CD4-positive, alpha-beta memory T cell (primary cell): ENCODE measurements at places on chromosomes 5 and 9. TPM values are rescaled to one million over a fixed set of nuclear protein-coding genes. Genes with fewer than 3 reads are reported as not detected.

Gene ARL14EPL
- polyA plus RNA-seq = not detected

Gene SLC1A3
- polyA plus RNA-seq = not detected

Gene EQTN
- polyA plus RNA-seq = not detected

Gene ZDHHC11B
- not detected for polyA plus RNA-seq

Gene CD14
- 3.2 TPM for polyA plus RNA-seq

Gene LCN2
- polyA plus RNA-seq = not detected

DNA sequence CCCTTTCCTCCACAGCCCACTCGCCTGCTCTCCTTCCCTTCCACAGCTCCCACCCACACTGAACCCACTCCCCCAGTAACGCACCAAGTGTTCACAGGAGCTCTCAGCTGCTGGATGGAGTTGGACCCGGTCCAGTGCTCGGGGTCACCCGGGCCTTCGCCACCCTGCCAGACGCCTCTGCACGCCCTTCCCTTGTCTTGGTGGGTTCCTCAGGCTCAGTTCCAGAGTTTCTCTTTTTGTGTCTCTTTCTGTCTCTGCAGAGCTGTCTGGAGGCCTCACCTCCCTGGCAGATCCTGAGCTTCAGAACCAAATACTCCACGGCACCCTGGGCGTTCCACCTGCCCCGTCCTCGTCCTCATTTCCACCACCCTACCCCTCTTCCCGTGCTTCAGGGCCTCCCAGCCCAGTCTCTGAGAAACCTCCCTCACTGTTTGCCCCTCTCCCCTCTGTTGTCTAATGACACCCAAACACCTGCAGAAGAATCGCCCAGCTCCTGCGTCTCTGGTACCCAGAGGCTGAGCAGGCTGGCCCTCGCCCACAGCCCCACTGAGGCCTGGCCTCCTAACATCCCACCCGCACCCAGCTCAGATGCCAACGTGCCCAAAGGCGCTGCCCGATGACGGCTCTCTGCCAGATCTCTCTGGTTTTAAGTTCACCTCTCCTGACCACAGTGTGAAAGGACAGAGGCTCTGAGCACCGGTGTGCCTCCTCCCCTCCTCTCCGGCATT is 74.3 kb downstream of the COL23A1 start:
- DNase-seq = no peak

DNA sequence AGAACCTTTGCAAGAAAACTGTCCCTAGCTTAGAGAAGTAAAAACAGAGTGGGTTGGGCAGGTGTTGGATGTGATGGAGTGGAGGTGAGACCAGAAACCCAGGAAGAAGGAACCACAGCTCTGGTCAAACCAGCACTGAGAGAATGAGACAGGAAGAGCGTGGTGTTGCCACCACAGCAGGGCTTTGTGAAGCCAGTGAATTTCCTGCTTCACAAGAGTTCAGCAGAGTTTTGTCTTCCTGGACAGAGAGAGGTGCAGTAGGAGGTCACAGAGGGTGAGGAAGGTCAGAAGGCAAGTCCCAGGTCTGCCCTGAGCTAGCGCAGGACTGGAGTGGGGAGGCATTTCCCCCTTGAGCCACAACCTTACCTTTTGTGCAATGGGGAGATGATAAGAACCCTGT is 2306.2 kb upstream of the ACO1 start:
- no peak for DNase-seq

GRCh38 chr5:180414176-180414575 is 61.0 kb upstream of the GFPT2 start:
- no peak for DNase-seq

DNA sequence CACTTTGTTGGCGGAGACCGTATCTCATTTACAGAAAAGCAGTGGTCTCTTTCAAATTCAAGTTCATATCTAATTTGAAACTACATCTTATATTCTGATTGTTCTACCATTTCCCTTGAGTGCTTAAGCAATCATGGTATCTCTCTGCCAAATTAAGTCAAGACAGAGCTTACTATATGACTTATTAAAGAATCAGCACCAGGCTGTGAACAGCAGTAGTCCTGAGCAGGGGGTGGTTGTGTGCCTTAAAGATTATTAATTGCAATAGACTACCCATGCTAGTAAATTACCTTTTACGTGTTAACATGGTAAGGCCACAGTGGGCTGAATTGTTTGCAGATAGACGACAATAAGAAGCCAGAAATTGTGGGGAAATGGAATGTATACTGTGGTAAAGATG is 21.5 kb downstream of the SNCAIP start:
- no peak for DNase-seq

- no peak for DNase-seq
These were observed 55.3 kb downstream of the PTBP3 start for GRCh38 chr9:112278152-112278551.

DNA sequence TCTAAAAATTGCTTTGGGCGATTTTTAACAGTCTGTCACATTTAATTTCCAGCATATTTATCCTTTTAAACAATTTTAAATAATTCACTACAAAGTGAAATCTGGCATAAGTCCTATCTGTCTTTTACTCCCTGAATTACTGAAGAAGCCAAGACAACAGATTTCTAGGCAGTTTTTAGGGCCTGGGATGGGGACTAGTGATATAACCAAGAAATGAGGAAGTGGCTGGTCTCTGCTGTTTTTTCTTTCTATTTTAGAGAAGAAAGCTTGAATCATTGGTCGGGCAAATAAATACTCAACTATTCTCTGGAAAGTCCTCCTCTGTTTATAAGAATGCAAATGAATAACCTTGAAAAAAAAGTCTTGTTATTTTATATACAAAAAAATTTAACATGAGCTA is 79.7 kb upstream of the SSBP2 start:
- DNase-seq = no peak

DNA sequence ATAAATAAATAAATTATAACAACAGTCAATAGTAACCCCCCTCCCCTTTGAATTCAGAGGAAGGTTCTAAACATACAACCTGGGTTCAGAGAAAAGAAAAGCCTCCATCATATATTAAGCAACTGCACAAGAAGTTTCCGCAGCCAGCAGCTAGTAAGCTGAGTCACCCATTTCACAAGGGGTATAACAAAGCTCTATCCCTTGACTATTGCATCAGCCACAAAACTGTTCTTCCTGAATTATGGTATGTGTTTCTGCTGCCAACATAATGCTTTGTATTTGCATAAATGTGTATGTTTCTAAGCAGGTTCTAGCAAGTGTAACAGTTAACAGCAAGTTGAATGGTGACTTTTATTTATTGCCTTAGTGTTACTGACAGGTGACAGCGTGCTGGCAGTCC is 6.8 kb upstream of the CEP120 start:
- DNase-seq = no peak

GRCh38 chr5:139246394-139246793 is 47.1 kb upstream of the MATR3 start:
- DNase-seq = no peak

GRCh38 chr9:120570296-120570695 is 9.7 kb downstream of the CDK5RAP2 start:
- no peak for DNase-seq
